ENCODE measurements at places on chromosomes 5 and 9.

DNA sequence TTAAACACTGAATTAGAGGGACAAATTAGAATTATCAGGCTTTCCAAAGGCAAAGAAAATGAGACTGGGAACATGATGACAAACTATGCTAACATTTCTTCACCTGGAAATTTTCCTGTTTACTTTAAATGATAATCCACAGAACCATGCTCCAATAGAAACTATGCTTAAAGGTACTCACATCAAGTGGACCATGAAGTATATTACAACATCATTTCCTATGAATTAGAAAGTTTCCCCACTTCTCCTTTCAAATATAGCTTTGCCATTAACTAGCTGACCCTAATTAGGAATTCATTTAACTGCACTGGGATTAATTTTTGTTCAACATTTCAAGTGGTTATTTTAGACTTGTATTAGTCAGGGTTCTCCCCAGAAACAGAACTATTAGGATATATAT, 81.4 kb downstream of the DTWD2 start:
- DNase-seq, result no peak

DNA sequence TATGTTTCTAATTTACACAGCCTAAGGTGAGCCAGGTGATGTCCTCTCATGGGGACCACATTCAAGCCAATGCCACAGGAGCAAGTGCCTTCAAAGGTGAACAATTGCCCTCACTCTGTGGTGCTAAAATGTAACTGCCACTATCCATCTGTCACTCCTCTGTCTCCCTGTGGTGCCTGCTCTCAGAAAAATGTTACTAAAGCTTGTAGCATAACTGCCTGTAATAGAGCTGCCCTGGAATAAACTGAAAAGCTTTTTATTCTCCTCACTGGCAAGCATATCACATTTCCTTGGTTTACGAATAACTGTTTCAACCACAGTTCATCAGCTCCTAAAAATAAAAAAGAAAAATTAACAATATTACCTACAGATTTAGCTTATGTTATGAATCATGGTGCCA, 142.4 kb downstream of the ST8SIA4 start:
- DNase-seq, result no peak

- no peak for DNase-seq
Observed at GRCh38 chr5:15679161-15679560, 179.2 kb downstream of the FBXL7 start.

GRCh38 chr5:122500245-122501088, 188.4 kb downstream of the SNCAIP start:
- peak; percentile 32 for DNase-seq

GRCh38 chr9:37921168-37921510, 17.2 kb upstream of the SLC25A51 start:
- DNase-seq, result no peak

GRCh38 chr5:32909207-32909606, 198.1 kb downstream of the NPR3 start:
- no peak for DNase-seq
